ENCODE measurements at places on chromosomes 7 and 10.

- DNase-seq: no peak
Observed at GRCh38 chr7:28318101-28318762, 94.1 kb upstream of the CREB5 start.

GRCh38 chr10:111999205-111999914 lies 184.2 kb downstream of the GPAM start:
- DNase-seq: no peak

DNA sequence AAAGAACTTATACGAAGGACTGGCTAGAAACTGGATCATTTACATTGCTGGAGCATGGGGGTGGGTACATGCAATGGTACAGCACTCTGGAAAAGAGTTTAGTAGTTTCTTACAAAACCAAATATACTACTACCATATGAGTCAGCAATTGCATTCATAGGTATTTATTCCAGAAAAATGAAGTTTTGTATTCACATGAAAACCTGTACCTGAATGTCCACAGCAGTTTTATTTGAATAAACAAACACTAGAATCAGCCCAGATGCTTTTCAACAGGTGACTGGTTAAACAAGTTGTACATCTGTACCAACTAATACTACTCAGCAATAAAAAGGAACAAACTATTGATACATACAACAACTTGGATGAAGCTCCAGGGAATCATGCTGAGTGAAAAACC lies 3.4 kb downstream of the SCIN start:
- DNase-seq: no peak

GRCh38 chr10:82742898-82743297 lies 867.9 kb downstream of the NRG3 start:
- no peak for DNase-seq

DNA sequence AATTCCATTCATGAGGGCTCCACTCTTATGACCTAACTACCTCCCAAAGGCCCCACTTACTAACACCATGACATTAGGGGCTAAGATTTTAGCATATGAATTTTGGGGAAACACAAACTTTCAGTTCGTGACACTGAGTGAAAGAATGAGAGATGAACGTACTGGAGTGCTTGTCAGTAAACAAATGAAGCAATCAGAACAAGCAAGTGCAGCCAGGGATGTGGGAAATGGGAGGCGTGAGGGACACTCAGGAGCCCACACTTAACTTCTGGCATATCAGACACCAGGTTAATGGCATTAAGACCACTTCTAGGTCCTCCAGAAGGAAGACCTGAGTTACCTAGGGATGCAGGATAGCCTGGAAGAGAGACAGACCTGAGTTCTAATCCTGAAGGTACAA lies 2.3 kb upstream of the MDFIC start:
- DNase-seq: no peak

All from central memory CD4-positive, alpha-beta T cell (primary cell).